Activated naive CD4-positive, alpha-beta T cell treated with anti-CD3 and anti-CD28 coated beads for 36 hours (primary cell): ENCODE measurements at places on chromosomes 13 and 19. TPM values are rescaled to one million over a fixed set of nuclear protein-coding genes. Genes with fewer than 3 reads are reported as not detected.

Gene FFAR2
- not detected for total RNA-seq

Gene S1PR4
- 24.1 TPM for total RNA-seq

Gene LILRA6
- total RNA-seq: not detected

Gene DKKL1
- not detected for total RNA-seq

Gene PROZ
- not detected for total RNA-seq

Gene ATP13A1
- total RNA-seq: 48.7 TPM

DNA sequence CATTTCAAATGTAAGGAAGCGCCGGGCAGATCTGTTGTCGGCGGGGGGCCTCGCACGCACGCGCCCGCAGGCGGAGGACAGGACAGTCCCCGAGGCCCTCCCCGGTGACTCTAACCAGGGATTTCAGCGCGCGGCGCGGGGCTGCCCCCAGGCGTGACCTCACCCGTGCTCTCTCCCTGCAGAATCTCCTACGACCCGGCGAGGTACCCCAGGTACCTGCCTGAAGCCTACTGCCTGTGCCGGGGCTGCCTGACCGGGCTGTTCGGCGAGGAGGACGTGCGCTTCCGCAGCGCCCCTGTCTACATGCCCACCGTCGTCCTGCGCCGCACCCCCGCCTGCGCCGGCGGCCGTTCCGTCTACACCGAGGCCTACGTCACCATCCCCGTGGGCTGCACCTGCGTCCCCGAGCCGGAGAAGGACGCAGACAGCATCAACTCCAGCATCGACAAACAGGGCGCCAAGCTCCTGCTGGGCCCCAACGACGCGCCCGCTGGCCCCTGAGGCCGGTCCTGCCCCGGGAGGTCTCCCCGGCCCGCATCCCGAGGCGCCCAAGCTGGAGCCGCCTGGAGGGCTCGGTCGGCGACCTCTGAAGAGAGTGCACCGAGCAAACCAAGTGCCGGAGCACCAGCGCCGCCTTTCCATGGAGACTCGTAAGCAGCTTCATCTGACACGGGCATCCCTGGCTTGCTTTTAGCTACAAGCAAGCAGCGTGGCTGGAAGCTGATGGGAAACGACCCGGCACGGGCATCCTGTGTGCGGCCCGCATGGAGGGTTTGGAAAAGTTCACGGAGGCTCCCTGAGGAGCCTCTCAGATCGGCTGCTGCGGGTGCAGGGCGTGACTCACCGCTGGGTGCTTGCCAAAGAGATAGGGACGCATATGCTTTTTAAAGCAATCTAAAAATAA, 18.2 kb downstream of the IL17D start:
- peak; percentile 27 for DNase-seq

GRCh38 chr19:13888281-13888680, 11.3 kb downstream of the NANOS3 start:
- no peak for DNase-seq

DNA sequence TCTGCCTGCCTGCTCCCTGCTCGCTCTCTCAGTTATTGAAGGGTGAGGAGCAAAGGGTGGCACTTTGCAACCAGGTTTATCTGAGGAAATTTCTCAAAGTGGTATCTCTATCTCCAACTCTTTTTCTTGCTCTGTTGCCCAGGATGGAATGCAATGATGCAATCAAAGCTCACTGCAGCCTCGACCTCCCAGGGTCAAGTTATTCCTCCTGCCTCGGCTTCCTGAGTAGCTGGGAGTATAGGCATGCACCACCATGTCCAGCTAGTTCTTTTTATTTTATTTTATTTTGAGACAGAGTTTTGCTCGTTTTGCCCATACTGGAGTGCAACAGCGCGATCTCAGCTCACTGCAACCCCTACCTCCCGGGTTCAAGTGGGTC, 4.9 kb downstream of the ACTMAP start:
- no peak for DNase-seq

DNA sequence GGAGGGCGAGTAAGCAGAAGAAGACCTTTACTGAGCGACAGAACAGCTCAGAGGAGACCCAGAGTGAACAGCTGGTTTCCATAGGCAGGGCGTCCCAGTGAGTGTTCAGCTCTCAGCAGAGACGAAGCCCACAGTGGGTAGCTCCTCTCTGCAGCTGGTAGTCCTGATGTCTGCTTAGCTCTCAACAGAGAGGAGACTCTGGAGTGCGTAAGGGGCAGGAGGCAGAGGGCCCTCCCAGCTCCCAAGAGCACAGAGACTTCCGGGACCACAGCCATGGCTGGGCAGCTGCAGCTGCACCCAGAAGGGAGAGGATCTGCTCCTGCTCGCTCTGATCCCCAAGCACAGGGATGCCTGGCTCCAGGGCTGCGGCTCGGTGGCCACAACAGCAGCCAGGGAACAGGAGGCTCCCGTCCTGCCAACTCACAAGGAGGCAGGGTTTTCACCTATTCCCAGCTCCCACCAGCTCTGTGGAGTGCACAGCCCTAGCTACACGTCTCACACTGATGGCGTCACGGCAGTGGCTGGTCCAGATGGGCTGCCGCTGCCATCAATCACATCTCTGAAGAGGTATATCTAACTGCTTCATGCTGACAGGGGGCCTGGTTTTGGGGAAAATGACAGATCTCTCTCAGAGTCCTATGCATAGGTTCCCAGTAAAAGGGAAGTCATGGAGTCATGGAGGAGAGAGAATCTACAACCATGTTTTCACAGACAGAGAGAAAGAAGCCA, 2660.1 kb upstream of the PCDH20 start:
- DNase-seq: no peak

GRCh38 chr13:43362556-43362955, 339.2 kb downstream of the DNAJC15 start:
- no peak for DNase-seq

DNA sequence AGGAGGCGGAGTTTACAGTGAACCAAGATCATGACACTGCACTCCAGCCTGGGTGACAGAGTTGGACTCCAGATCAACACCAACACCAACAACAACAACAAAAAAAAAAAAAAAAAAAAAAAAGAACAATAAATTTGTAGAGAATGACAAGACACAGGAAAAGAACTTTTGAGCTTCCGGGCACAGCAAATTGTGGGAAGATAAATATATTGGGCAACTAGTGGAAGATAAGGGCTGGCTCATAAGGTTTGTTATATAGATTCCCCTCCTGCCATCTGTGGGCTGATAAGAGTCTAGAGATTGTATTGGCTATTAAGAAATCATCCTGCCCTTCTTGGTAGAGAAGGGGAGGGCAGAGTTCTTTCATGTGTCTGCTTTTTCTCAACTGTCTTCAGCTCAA, 33.1 kb upstream of the CYP2S1 start:
- DNase-seq: no peak

- no peak for DNase-seq
Observed at GRCh38 chr13:86856991-86857390, 814.2 kb upstream of the SLITRK5 start.

- DNase-seq: peak; percentile 44
Observed at GRCh38 chr19:13022859-13023636, 27.8 kb downstream of the NFIX start.

DNA sequence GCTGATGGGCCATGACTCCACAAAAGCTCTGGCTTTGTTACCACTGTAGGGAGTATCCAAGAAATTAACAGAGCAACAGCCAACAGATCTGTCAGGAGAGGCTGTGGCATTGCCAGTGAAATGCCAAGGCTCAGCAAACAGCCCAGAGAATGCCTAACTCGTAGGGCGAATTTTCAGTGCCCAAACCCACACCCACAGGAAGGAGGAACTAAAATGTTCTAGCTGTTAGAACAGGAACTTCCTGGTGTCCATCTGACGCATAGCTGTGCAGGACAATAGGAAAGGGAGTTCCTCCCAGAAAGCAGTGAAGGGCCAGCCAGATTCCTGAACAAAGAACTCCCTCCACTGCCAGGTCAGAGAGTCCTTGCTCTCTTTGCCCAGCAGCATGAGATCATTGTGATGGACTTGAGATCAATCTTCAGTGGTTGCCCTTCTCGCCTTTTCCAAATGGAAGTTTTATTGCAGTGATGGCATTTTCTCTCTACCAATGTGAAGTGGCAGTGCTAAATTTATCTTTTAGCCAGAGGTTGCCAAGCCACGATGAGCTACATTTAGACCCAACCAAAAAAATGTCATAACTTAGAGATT, 224.2 kb upstream of the STARD13 start:
- DNase-seq: no peak

DNA sequence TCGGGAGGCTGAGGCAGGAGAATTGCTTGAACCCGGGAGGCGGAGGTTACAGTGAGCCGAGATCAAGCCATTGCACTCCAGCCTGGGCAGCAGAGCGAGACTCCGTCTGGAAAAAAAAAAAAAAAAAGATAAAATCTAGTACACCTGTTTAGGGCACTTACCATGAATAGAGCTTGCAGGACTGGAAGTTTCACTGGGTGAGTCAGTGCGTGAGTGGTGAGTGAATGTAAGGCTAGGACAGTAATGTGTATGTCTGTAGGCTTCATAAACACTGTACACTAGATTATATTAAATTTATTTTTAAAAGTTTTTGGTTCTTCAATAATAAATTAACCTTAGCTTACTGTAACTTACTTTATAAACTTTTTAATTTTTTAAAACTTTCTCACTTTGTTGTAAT, 22.9 kb downstream of the PPP5C start:
- peak; percentile 38 for DNase-seq

DNA sequence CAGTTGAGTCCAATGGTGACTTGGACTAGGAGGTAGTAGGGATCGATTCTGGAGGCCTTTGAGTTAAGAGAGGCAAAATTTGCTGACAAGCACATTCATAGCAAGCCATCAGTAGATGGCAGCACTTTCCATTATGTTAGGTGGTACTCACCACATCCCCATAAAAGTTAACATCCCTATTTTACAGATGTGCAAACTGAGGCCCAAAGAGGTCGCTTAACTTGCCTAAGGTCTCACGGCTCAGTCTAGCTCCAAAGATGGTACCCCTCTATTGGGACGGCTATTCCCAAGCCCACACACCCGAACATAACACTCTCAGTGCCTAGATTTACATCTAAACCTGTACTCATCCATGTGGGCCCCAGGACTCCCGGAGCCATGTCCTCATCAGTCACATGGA, 21.5 kb upstream of the FOSB start:
- DNase-seq: peak; percentile 32

GRCh38 chr19:32357720-32358119, 12.3 kb downstream of the ZNF507 start:
- DNase-seq: no peak

GRCh38 chr13:53050151-53050550, 21.5 kb downstream of the OLFM4 start:
- no peak for DNase-seq

- no peak for DNase-seq
Observed at GRCh38 chr13:51479199-51479523, 26.3 kb upstream of the INTS6 start.

DNA sequence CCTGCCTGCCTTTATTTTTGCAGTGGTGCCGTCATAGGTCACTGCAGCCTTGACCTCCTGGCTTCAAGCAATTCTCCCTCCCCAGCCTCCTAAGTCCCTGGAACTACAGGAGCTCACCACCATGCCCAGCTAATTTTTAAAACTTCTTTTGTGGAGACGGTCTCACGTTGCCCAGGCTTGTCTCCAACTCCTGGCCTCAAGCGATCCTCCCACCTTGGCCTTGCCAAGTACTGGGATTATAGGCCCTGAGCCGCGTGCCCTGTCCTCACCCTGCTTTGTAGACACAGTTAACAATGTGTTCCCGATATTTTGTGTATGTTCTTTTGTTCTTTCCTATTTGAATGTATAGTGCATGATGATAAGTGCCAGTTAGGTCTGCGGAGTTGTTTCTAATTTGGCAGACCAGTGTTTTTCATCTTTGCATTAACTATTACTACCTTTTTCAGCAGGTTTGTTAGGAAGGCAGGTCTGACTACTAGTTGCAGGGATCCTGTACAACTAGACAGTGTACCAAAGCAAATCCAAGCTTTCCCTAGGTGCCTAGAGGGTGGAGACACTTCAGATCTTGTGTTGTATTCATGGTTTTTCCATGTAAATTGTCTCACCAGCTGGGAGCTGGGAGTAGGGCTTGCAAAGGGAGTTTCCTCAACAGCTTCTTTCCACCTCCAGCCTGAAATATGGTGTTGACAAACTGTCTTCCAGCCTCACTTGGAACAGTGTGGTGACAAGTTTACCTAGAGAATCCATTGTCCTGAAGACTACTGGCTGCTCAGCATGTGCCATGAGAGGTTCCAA, 9.5 kb upstream of the WTIP start:
- DNase-seq: no peak

- DNase-seq: no peak
Observed at GRCh38 chr13:98280176-98280510, 103.1 kb upstream of the RNF113B start.

- DNase-seq: peak; percentile 43
Observed at GRCh38 chr19:39341129-39341718, 997 bp upstream of the SAMD4B start.

DNA sequence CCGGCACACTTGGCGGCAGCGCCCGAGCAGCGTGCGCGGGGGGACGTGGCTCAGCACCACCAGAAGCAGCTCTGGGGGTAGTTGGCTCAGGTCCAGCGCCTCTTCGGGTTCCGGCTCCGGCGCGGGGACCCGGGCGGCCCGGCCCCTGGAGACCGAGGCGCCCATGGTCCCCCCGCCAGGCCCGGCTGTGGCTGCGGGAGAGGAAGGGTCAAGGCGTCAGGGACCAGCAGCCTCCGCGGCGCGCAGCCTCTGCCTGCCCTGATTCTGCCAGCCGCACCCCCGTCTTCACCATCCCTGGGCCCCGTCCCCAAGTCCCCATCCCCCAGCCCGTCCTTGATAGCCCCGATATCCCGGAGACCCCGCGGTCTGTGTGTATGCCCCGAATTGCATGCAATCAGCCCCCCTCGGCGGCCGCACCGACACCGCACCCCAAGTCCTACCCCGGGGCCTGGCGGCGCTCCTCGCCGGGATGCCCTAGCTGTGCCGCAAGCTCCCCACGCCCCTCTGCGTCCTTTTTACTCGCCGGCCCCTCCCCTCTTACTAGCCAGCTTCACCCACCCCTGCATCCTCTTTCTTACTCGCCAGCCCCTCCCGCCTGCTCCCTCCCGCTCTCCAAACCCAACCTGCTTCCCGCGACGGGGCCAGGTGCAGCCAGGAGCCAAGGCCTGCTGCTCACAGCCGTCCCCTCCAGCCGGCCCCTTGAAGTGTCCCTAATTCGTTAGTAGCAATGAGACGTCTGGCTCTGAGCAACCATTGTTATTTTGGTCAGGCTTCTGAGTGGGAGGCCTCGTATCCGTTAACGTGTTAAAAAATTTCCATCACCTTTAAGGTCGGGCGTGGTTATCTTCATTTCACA, at the start of gene FBXO27:
Gene FBXO27, minus strand, starts transcription at position 487 of the 856 bp plus-strand sequence. Its CDS starts 322 bp downstream, at position 165.
- DNase-seq: no peak

GRCh38 chr19:7454998-7455397, 33.8 kb downstream of the PEX11G start:
- DNase-seq: no peak

DNA sequence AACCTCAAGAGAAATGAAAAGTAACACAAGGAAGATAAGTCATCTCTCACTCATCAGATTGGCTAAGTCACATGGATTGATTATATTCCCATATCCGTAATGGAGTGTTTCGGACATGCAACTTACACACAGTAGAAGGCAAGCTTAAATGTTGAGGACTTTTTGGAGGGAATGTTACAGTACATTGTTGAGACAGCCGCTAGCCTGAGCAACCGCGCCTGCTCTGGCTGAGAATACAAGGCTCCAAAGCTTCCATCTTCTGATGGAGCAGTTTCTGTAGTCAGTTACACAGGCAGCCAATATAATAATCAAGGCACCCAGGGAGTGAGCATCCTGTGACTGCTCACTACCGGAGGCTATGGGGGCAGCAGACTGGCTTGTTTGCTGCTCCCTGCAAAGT, 1.0 kb upstream of the CRYL1 start:
- no peak for DNase-seq

GRCh38 chr13:35228536-35228935, 248.0 kb downstream of the MAB21L1 start:
- no peak for DNase-seq
